ENCODE measurements at places on chromosomes 4 and X. TPM values are rescaled to one million over a fixed set of nuclear protein-coding genes. Genes with fewer than 3 reads are reported as not detected.

UGT2B7 gene
- polyA plus RNA-seq, result not detected

CLDN34 gene
- not detected for polyA plus RNA-seq

RHOXF1 gene
- not detected for polyA plus RNA-seq

AWAT2 gene
- not detected for polyA plus RNA-seq

DDIT4L gene
- 1.6 TPM for polyA plus RNA-seq

OTUD6A gene
- not detected for polyA plus RNA-seq

SH3TC1 gene
- polyA plus RNA-seq, result 0.67 TPM

RAB39B gene
- polyA plus RNA-seq, result 0.26 TPM

MOB1B gene
- 5.6 TPM for polyA plus RNA-seq

EPGN gene
- polyA plus RNA-seq, result 0.13 TPM

CDKL2 gene
- polyA plus RNA-seq, result 0.39 TPM

ERVMER34-1 gene
- 0.10 TPM for polyA plus RNA-seq

WWC2 gene
- 36.8 TPM for polyA plus RNA-seq

GRIA3 gene
- 27.7 TPM for polyA plus RNA-seq

PAGE2B gene
- polyA plus RNA-seq, result not detected

CXXC4 gene
- not detected for polyA plus RNA-seq

TSR2 gene
- polyA plus RNA-seq, result 14.0 TPM

ATP2B3 gene
- polyA plus RNA-seq, result not detected

Measured in BJ (cell line).